ENCODE measurements at places on chromosomes 5 and 9.

- no peak for DNase-seq
These were observed 880 bp downstream of the CARD19 start for GRCh38 chr9:93096811-93097382.

DNA sequence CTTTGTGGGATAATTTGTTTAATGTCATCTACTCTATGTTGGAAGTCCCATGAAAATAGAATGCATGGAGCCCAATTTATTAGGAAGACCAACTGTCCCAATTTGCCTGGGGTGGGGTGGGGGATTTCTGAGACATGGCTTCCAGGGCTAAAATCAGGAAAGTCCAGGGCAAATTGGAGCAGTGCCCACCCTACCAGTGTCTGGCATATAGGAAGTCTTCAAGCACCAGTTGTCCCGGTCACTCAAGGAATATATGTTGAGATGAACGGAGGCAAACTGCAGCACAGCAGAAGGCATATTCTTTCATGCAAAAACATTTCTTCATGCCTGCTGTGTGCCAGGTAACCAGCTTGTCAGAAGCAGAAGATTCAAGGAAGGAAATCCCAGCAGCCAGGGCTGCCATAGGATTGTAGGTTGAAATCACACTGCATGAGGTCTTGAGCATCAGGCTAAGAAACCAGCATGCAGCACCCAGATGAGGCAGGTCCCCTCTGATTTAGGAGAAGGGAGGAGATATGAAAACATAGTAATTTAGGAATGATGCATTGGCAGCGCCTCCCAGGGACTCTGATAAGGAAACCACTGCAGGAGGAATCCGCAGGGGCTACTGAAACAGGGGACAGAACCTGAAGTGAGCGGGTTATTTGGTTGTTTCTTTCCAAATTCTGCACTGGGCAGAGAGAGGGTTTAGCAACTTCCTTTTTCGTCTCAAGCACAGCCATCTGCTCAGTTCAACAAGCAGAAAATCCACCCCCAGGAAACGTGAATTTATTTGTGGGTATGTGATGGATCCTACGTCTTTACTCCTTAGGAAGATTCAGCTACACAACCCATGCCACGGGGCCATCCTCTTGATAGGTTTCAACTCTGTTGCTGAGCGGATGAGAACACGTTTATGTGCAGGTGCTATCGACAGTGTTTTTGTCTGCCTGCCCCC is 112.6 kb upstream of the CPEB4 start:
- DNase-seq = no peak

DNA sequence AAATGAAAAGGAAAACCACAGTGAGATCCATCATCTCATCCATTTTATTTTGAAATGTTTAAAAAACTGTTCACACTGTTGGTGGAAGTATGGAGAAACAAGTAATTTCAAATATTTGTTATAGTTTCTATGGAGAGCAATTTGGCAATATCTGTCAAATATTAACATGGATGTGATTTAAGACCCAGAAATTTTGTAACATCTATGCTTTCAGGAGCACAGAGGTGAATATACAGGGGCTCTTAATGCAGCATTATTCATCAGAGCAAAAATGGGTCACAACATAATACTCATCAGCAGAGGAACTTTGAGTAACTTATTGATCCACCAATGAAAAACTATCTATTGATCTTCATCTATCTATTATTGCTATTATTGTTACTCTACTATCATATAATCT is 31.4 kb upstream of the SPATA31C2 start:
- no peak for DNase-seq

DNA sequence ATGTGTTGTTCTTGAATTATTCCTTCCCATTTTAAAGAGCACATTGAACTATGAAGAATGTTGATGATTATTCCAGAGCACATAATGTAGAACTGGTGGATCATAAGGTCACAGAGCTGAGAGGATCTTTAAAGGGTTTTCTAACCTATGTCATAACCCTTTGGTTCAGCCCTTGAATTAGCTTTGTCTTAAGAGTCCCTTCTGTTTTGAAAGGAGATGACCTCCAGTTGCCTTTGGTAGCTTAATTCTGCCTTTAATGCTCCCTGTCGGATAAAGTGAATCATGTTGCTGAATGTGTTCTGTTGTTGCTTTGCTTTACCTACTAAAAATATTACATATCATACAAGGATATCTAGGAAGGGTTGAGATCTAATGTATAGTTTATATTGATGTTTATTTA is 99.1 kb upstream of the PRRC1 start:
- DNase-seq = no peak

DNA sequence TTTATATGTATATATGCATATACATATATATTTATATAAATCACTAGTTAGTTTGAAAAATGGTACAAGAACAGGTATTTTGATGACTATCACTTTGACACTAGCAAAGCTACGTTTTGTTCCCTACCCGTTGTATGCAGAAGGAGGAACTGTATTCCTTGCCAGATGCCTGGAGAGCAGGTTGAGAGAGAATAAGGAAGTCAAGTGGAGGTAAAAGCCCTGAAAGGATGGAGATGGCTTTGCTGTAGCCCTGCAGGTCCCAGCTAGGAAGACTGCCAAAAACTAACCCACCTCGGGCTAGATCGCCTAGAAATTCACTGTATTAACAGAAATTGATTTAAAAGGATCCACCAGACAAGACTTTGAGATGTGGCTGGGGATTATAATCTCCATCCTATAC is 229.3 kb downstream of the RFX3 start:
- no peak for DNase-seq

DNA sequence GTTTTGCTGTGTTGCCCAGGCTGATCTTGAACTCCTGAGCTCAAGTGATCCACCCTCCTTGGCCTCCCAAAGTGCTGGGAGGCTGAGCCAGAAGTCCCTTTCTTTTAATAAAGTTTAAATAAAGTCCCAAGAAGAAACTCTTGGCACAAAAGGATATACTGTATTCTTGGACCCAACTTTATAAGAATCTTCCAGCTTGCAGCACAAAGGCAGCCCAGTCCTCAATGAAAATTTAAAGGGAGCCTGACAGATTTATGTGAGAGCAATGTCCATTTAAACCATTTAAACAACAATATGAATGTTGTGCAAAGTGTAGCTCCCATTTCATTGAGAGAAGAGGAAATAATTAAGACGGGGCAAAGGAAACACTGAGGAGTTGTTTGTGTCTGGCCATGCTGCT is 217.0 kb downstream of the DOCK8 start:
- DNase-seq = no peak

- DNase-seq = no peak
These were observed 35.8 kb downstream of the NMUR2 start for GRCh38 chr5:152369298-152369697.

DNA sequence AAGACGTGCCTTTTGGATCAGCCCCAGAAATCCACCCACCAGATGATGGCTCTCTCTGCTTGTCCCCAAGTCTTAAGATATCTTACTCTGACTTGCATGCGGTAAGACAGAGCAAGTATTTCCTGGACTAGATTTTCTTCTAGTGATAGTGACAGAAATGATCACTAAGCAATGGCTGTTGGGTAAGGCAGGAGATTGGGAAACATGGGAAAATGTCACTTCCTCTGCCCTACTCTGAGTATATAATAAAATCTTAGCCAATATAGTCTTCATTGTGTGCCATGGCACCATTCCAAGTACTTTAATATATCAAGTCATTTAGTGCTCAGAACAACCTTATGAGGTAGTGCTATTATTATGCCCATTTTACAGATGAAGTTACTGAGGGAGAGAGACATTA is 31.0 kb upstream of the GNA14 start:
- DNase-seq = no peak

DNA sequence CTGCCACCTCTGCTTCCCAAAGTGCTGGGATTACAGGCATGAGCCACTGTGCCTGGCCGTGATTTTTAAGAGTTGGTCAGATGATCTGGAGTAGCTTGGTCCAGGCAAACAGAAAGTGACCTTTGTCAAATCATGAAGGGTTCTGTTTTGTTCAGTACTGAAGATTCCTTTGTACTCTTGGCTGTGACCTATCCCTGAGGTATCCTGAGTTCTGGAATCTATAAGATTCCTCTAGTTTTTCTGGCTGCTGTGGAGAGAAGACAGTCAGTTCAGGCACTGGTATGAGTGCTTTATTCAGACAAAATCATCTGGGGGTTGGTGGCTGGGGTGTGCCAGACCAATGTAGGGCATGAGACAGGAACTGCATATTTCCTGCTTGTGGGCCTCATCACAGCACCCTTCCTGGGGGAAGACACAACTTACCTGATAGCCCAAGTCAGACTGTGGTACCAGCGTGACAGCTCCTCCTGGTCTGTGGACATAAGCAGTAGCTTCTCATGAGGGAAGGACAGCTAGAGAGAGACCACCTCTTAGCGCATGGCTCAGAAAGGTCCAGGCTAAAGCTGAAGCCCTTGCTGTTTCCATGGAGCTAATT is 3.1 kb downstream of the ARHGEF39 start:
- no peak for DNase-seq

DNA sequence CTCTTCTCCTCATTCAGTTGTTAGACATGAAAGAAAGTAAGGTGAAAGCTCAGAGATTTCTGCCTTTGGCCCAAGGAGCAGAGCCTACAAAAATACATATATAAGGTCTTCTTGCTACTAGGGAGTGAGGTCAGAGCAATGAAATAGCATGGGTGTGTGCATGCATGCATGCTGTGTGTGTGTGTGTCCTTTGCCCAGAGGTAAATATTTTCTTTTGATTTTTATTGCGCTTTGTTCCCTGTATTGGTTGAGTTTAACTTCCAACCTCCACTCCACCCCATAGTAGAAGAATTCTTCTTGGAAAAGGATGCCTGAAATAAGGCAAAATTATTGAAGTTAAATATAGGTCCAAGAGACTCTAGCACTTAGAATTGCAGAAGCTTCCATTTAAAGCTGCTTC is 248.0 kb upstream of the PTGER4 start:
- DNase-seq = no peak

DNA sequence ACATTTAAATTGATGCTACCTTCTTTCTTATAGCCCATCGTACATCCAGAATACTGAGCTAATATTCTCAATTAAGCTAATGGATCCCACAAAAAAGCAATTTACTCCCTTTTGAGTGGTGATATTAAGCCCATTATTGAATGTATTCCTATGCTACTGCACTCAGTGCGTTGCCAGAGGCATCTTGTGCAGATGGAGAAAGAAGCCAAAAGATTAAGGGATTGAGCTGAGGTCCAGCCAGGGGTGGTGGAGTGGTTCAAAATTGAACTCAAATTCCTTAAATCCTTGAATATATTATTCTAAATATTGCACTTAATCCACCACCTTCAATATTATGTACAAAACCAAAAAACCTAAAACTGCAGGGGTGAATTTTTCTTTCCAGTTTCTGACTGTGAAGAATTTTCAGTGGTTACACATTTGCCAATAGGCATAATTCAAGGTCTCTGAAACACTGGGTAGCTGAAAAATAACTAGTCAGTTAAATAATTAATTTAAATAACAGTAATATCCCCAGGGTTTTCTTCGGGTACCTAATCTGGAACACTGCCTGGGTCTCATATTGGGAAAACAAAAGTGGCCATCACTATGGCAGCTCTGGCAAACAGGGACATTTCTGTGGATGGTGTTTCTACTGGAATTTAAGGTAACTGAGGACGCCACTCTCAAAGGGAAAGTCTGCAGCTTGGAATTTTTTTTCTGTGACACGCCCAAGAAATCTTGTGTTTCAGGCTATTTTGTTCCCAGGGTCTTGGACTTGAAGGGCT is 6.2 kb upstream of the LIFR start:
- no peak for DNase-seq

- no peak for DNase-seq
These were observed 362.4 kb upstream of the RIOK2 start for GRCh38 chr5:97545446-97545845.

- DNase-seq = no peak
These were observed 63.0 kb downstream of the TSSK1B start for GRCh38 chr5:113371721-113372196.

GRCh38 chr5:120695368-120695880 is 231.3 kb downstream of the PRR16 start:
- DNase-seq = no peak
